ENCODE measurements at places on chromosomes 11 and 22.

DNA sequence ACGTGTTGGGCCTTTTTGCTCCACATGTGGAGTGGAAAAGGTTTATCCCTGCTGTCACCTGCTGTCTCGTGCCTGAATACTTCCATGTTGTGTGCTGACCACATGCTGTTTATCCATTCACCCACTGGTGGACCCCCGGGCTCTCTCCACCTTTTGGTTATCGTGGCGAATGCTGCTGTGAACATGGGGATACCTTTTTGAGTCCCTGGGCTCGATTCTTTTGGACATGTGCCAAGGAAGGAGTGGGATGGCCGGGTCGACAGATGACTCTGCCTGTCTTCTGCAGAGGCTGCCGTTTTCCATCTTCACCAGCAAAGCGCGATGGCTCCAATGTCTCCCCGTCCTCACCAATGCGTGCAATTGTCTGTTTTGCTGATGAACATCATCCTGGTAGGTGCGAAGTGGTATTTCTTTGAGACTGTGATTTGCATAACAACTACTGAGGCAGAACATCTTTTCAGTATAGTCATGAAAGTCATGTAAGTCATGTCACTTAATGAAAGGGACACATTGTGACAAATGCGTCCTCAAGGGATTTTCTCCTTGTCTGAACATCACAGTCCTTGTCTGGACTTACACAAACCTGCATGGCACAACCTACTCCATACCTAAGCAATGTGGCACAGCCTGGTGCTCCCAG lies 758.7 kb downstream of the BRD1 start:
- no peak for DNase-seq

DNA sequence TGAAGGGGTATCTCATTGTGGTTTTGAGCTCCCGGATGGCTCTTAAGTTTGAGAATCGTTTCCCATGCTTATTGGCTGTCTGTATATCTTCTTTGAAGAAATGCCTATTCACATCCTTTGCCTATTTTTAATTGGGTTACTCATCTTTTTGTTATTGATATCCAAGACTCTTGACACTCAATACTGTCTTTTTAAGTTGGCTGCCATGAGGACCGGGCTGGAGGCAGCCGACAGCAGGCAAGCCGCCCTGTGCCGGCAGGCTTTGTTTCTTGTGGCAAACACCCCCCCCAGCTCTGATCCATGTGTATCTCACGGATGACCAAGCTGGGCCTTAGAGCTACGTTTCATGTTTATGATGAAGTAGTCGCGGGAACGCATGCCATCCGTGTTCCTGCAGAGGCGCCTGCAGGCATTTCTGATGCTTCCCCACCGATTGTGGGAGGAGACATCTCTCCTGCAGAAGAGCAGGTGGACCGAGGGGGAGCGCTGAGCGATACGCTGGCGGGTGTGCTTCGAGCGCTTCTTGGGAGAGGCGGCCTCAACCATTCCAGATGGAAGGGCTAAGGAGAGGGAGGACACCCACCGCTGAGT lies 95.8 kb downstream of the TBC1D22A start:
- DNase-seq = no peak

- no peak for DNase-seq
These were observed 853 bp downstream of the HTATIP2 start for GRCh38 chr11:20364341-20364792.

GRCh38 chr11:25910086-25910485 lies 421.8 kb upstream of the ANO3 start:
- DNase-seq = no peak

GRCh38 chr22:20798974-20799373 lies 25.1 kb downstream of the SERPIND1 start:
- no peak for DNase-seq

DNA sequence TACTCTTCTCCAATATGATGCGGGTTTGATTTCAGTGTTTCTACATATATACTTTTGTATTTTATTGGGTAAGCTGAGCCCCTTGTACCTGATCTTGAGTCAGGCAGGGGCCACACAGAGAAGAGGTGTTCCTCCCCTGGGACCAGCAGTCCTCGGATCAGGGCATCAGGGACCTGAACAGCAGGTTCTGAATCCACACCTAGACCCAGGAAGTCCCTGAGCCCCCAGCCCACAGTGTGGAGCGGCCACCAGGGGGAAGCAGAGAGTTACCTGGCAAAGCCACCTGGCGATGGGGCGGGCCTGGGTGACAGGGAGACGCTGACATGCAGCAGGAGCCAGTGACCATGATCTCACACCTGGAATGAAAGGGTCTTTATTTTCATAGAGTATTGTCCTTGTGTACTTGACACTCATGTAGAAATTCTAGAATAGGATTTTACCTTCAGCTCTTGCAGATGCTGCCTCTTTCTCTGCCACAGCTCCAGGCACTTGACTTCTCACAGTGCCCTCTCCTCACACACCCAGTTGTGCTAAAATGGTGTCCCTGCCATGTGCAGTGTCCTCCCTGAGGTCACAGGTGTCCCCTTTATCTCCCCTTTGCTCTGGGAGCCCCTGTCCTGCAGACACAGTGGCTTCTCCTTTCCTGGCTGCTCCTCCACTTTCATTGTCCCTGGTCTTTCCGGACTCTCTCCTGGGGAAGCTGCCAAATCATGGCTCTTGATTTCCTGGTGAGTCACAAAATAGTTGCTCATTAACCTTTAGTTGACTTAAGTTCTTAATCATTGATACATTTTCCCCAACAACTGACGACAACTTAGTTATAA lies 48.5 kb downstream of the GGTLC2 start:
- peak; percentile 68 for DNase-seq

GRCh38 chr11:44785856-44786607 lies 59.3 kb downstream of the TSPAN18 start:
- DNase-seq = no peak

- no peak for DNase-seq
These were observed 122.9 kb upstream of the NAV2 start for GRCh38 chr11:19589567-19590260.

GRCh38 chr11:61874377-61874809 lies 17.0 kb downstream of the FADS3 start:
- DNase-seq = no peak

DNA sequence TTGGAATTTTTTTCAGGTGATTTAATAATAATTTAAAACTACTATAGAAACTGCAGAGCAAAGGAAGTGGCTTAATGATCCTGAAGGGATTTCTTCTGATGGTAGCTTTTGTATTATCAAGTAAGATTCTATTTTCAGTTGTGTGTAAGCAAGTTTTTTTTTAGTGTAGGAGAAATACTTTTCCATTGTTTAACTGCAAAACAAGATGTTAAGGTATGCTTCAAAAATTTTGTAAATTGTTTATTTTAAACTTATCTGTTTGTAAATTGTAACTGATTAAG lies 3.4 kb downstream of the MALAT1 start:
- no peak for DNase-seq

GRCh38 chr22:26828311-26828710 lies 170.9 kb downstream of the MIAT start:
- DNase-seq = no peak

DNA sequence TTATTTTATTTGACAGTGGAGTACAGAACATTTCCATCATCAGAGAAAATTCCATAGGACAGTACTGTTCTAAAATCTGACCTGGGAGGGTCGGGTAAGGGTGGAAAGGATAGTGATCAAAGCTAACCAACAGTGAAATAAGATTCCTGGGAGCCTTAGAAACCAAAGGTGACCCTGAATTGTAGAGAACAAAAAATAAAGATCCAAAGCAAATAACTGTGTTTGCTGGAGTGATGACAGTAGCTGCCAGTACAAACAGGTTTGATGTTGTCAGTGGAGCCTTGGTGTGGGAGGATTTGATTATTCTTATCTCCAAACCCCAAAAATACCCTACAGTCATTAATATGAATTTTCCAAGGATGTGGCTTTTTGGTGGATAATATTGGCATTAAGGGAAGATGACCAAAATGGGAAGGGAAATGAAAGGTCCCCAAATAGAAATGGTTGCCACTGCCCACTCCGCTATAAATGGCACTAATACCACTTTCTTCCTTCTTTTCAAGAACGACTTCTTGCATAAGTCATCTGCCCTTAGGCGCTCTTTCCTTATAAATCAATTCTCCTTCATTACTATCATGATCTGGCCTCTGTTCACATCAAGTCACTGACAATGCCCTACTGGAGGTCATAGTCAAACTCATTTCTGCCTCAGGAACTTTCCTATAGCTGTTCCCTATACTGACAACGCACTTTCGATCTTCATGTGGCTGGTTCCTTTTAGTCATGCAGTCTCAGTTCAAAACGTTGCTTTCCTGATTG lies 44.4 kb downstream of the EHF start:
- DNase-seq = no peak

GRCh38 chr11:104343578-104343977 lies 179.6 kb upstream of the PDGFD start:
- no peak for DNase-seq

DNA sequence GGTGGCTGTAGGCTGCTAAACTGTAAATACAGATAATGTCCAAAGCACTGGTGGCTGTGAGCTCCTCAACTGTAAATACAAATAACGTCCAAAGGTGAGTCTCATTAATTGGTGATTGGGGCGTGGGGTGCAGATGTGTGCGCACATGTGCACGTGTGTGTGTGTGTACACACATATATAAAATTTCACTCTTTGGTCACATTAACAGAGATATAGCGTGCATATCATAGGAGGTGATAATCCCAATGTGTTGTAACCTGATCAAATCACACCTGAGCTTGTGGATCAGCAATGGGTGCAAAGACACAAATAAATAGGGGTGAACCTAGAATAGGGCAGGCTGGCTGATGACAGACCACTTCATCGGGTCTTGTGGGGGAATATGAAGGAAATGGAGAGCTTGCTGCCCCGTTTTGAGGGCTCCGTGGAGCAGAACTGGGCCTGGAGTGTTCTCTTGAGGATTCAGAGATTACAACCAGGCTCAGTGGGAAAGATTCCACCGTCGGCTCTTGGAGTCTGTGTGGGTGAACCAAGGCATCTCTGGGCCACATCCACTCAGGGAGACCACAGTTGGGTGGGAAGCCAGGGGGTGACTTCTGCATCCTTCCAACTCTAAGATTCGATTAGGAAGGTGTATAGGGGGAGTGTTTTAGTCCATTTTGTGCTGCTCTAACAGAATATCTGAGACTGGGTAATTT lies 24.9 kb upstream of the OSBPL5 start:
- no peak for DNase-seq

DNA sequence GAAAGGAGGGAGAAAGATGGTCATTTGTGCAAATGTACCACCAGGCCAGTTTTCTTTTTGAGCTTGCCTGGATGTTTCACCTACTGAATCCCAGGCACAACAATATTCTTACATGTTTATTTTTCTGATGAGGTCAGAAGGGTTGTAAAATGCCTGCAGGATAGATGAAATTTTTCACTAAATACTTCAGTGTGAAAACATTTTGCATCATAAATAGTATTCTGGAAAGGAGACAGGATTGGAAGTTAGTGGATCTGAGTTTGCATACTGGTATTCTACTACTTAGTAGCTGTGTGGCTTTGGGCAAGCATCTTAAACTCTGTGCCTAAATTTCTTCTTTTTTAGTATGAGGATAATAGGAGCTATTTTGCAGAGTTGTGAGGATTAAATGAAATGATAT lies 24.8 kb downstream of the RNF169 start:
- DNase-seq = no peak

- no peak for DNase-seq
These were observed 173.4 kb upstream of the SESN3 start for GRCh38 chr11:95404370-95404769.

- DNase-seq = no peak
These were observed 15.2 kb downstream of the SCARF2 start for GRCh38 chr22:20422271-20423007.

DNA sequence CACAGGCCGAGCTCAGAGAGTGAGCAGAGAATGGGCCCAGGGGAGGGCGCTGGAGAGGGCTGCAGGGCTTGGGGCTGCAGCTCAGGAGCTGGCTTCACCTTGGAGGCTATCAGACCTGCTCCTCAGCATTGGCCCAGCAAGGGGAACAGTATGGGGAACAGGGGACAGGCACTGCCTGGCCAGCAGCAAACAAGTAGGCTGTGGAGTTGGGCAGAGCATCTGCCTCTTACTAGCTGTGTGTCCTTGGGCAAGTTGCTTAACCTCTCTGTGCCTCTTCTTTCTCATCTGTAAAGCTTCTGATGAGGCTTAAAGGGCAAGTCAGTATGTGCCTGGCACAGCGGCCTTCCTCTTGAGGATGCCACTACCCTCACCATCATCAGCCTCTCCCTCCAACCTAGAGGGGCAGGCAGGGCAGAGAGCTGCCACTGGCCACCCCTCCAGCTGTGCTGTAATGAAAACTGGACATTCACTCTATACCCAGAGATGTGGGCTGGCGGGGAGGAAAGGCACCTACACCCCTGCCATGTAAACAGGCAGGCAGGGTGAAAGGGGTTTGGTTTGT lies 7.5 kb upstream of the CDKN1C start:
- DNase-seq = peak; percentile 42

DNA sequence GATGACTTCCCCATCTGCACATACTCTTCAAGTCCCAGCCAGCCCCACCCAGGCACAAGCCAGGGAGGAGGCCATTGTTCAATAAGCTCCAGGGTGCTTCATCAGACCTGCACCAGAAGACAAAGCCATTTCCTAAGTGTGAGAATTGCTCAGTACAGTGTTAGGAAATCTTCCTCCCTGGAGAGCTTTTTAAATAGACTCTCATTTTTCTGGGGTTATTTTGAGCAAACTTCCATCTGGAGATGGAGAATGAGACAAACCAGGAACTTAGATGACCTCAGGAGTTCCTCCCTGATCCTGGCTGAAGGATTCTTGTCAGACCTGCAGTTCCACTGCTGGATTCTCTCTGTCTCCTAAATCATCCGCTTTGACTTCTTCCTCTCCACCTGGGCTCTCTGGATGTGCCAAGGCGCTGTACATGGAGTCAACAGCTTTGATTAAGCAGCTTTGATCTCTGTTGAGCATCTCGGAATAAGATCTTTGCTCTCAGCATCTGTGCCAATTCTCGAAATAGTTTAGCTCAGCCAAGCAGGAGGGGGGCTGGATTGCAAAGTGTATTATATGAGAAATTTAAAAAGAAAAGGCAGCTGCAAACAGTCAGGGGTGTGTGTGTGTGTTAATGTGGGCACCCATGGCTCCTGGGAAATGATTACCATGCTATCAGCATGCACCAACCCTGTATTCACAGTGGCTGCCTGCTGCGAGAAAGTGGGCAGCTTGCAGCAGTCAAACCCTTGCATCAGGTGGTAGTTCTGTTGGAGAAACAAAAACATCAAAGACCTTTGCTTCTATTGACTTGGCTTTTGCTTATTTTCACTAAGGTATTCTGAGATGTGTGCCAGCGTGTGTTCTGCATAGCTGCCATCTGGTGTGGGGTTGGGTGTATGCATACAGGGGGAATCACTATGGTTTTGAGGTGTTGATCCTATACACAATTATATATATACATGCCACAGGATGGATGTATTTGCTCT lies 70.2 kb upstream of the NAV2 start:
- no peak for DNase-seq

All from effector memory CD8-positive, alpha-beta T cell (primary cell).